ENCODE measurements at places on chromosomes 1 and 21. TPM values are rescaled to one million over a fixed set of nuclear protein-coding genes. Genes with fewer than 3 reads are reported as not detected.

DNA sequence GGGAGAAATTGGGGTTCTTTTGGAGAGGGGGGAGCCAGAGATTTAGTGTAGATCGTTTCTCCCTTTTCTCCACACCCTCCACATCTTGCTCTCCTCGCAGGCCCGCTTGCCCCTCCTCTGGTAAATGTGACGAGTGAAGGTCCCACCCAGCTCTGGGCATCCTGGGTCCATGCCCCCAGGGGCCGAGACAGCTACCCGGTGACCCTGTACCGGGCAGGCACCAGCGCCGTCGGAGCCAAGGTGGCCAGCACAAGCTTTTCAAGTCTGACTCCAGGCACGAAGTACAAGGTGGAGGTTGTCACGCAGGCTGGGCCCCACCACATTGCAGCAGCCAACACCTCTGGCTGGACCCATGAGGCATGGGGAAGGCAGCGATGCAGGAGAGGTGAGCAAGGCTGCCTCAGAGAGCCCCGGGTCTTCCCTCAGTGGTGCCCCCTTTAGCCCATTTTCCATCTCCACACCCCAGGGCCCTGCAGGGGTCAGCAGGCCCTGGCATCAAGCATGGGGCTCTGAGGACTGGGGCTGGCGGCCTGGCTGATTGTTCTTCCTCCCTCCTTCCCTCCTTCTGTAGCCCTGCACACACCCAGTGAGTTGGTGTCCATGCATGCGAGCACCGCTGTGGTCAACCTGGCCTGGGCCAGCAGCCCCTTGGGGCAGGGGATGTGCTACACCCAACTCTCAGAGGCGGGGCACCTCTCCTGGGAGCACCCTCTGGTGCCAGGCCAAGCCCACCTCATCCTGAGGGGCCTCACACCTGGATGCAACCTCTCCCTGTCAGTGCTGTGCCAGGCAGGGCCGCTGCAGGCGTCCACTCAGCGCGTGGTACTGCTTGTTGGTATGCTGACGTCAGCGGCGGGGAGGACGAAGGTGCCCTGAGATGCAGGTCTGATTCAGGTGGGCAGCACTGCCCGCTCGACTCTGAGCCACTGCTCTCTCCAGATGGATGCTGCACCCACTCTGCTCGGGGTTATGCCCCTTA is 16.4 kb upstream of the LGR6 start:
- DNase-seq, result no peak

GRCh38 chr1:64941461-64942117 is 24.8 kb downstream of the JAK1 start:
- no peak for DNase-seq

Gene NOL9
- 14.7 TPM for total RNA-seq

Gene RWDD3
- 20.3 TPM for total RNA-seq

- DNase-seq, result no peak
Measured at GRCh38 chr1:1293263-1294249, 13.3 kb downstream of the SCNN1D start.

- DNase-seq, result no peak
Measured at GRCh38 chr1:109275706-109276345, 7.1 kb downstream of the PSRC1 start.

Gene TMEM82
- total RNA-seq, result not detected

DNA sequence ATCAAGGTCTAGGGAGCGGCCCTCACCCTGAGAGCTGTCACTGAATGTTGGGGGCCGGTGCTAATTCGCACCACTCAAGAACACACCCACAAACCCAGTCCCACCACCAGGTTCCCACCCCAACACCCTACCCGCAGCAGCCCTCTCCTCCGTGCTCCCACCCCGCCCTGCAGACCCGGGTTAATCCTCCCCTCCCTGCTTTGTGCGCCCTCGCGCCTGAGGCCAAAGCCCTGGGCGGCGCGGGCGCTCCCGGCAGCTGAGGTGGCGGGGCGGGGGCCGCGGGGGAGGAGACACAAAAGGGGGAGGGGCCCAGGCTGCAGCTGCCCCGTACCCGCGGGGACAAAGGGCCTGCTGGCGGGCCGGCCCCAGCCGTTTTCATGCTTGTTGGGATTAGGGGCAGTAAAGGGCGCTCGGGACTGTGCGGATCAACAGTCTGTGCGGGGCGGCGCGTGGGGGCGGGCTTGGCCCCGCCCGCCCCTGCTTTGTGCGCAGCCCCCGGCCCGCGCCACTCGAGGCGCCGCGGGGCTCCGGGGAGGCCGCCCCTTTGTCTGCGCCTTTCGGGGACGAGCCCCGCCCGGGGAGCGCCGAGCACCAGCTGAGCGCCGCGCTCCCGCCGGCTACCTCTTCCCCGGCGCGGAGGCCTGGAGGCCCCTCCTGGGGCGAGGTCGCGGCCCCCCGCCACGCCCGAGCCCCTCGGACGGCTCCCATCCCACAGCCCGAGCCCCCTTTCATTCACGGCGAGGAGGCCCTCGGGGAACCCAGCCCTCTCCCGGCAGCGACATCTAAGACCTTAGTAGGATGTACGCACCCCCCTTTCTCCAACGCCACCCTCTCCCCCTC is 10.9 kb downstream of the C1orf216 start:
- no peak for DNase-seq

All from breast epithelium (tissue), 4 donors.